GF-D8 (cell line): ENCODE measurements at places on chromosomes 16 and 17.
A peak's percentile ranks its signal among the peaks of the same experiment; 100 is the strongest.

- no peak for DNase-seq
Measured at GRCh38 chr16:79261481-79261940, 339.0 kb downstream of the MAF start.

- no peak for DNase-seq
Measured at GRCh38 chr17:29596811-29597210, 3.9 kb downstream of the ANKRD13B start.

DNA sequence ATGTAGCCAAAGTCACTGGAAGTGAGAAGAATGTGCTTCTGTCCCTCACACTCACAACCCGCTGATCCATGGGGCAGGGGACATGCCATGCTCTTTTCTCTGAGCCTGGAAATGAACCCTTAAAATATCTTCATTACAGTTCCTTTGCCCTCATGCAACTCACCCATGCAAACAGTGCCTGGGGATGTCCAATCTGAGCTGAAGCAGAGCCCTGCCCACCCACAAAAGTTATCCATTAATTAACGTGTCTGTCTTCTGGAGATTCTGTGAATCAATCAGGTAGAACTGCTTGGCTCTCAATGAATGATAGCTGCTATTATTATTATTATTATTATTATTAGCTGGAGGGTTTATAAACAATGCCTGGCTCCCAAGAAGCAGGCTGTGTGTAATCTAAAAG, 133.7 kb downstream of the USP31 start:
- DNase-seq = no peak

GRCh38 chr17:58399974-58400373, 17.4 kb downstream of the RNF43 start:
- no peak for DNase-seq

- no peak for DNase-seq
Measured at GRCh38 chr17:20284022-20284421, 183.3 kb downstream of the LGALS9B start.

GRCh38 chr16:26982422-26982821, 84.3 kb upstream of the C16orf82 start:
- no peak for DNase-seq

DNA sequence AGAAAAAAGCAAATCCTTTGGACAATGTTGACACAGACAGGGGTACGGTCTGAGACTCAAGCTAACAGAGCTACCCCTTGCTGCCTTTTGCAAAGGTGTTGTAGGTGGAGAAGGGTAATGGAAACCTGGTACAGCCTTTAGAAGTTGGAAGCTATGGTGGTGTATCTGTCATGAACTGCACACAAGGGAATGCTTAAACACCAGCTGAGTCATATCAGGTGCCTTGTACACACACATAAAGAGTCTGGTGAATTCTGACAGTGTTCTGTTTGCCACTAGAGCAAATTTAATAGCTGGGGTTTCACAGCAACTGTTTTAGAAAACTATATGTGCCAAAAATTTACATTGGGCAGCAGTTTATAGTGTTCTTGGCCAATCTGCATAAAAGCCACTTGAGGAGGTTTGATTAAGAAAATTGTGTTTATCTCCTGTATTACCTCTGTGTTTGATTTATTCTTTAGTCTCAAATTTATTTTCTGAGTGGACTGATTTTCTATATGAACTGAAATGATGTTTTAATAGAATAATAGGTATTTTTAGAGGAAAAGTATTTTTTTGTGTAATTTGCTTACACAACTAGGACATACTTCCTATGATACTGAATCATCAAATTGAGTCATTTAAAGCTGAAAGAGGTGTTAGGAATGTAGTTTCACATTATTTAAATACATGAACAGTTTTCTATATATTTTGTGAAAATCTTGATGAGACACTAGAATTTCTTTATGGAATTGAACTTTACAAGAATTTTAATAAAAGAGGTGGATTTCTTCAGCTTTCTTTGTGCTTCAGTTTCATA, 136.9 kb downstream of the MAP2K6 start:
- no peak for DNase-seq

DNA sequence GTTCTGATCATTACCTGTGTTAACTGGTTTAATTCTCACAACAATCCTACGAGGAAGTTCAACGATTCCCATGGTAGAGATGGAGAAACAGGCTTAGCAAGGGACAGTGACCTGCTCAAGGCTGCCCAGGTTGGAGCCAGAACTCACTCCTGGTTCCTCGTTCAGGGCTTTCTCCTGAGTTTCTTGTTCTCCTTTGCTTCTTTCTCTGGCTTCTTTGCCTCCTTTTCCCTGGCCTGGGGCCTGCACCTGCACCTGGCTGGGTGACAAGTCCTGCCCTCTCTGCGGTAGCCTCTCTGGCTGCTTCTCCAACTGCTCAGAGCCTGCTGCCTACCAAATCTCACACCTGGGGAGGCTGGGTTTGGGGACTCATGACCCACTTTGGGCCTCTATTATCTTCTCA, 2.8 kb downstream of the CCL22 start:
- no peak for DNase-seq

- peak; percentile 51 for DNase-seq
Measured at GRCh38 chr16:11219178-11219577, 36.8 kb downstream of the SOCS1 start.

- no peak for DNase-seq
Measured at GRCh38 chr17:28334666-28335200, 539 bp downstream of the IFT20 start.

DNA sequence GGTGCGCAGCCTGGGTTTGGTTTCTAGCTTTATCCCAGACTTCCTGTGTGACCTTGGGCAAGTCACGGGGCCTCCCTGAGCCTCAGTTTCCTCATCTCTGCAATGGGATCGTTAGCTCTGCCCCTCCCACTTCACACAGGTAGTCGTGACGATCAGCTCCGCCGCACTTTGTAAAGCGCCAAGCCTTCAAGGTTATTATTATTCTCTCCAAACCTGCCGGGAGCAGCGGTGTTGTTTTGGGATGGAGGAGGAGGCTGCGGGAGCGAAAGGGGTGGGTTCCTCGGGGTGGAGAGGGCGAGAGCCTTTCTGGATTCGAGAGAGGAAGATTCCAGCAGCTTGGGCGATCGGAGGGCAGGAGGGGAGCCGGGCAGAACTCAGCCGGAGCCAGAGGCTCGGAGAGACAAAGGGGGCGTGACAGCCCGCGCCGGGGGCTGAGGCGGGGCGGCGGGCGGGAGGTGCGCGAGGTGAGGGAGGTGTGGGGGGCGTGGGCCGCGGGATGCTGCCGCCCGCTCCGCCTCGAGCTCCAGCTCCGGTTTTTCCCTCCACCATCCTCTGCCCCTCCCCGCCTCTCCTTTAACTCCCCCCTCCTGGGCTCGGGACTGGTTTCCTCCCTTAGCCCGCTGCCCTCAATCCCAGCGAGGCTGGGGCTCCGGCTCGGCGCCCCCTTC, at the start of gene EFNB3:
Gene EFNB3, plus strand, starts transcription at position 602 of the 668 bp plus-strand sequence. CDS start 397 bp downstream, outside the sequence.
- no peak for DNase-seq

DNA sequence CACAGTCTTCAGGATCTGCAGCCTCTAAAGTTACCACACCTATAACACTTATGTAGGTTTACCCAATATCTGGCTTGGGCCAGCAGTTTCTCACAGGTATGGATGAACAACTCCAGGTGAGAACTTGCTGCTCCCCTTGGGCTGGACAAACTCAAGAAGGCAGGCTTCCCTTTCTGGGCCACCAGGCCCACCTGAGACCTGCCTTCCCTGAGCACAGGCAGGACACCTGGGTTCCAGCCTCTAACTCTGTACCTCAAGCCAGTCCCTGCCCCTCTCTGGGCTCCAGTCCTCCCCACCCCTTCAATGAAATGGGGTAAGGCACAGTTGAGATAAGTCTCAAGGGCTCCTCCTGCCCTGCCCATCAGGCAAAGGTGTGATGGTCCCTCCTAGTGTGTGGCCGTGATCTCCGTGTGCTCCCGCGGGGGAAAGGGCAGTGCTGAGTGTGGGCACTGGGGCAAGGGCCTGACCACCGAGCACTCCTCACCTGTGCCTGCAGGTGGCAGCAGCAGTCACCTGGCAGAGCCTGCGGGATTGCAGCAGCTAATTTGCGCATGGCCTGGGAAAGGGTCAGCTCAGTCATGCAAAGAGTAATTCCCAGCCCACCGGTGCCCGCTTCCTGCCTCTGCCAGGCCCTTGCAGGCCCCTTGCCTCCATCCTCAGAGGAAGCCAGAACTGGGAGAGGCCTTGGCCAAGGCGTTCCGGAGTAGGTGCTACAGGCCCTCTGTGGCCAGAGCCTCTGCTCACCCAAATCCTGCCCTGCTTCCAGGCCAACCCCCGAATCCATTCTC, 28.2 kb upstream of the ADGRG1 start:
- no peak for DNase-seq

GRCh38 chr17:57152967-57153528, 68.0 kb downstream of the AKAP1 start:
- no peak for DNase-seq

GRCh38 chr16:58656899-58657298, 27.3 kb upstream of the CNOT1 start:
- no peak for DNase-seq

- no peak for DNase-seq
Measured at GRCh38 chr17:11121341-11121985, 119.5 kb upstream of the SHISA6 start.

DNA sequence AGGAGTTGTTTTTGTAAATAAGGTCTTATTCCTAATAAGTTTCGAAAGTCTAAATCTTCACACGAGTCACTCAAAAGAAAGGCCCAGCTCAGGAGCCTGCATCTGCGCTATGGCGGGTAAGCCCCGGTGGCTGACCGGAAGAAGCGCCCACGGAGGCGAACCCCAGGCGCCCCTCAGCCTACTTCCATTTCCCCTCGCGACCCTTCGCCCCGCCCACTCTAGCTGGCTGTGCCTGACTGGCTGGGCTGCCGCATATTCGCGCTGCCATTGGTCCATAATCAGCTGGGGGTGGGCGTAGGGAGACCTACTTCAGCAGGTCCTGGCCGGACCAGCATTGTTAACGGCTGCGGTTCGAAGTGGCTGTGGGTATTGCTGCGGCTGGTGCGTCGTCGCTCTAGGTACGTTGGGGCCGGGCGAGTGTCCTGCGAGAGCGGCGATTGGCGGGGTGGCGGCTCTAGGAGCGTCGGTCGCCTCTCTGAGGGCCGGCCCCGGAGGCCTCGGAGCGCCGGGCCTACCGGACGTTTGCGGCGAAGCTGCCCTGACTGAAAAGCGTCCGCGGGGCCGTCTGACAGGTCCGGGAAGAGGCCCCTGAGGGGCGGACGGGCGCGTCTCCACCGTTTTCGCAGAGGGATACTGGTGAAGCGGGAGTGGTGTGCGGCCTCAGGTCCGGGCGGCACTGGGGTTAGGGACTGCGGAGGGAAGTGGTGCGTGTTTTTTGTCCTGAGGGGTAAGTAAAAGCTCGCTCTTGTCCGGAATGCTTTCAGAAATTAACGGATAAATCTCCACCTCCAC, at the start of gene ATF7IP2:
Gene ATF7IP2, plus strand, starts transcription at position 337 of the 792 bp plus-strand sequence. CDS start 44,560 bp downstream, outside the sequence.
- peak; percentile 61 for DNase-seq

DNA sequence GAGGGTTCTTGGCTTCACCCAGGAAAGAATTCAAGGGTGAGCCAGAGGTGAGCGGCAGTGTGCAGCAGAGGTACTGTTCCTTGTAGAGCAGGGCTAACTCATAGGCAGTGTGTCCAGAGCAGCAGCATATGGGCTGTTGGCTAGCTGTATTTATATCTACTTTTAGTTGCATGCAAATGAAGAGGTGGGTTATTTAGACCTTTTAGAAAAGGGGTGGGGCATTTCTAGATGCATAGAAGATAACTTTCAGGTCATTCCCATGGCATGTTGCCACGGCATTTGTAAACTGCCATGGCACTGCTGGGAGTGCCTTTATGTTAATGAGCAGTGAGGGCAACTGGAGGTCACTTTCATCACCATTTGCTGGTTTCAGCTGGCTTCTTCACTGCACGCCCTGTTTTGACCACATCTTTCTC, 141.0 kb downstream of the STX8 start:
- DNase-seq = no peak

DNA sequence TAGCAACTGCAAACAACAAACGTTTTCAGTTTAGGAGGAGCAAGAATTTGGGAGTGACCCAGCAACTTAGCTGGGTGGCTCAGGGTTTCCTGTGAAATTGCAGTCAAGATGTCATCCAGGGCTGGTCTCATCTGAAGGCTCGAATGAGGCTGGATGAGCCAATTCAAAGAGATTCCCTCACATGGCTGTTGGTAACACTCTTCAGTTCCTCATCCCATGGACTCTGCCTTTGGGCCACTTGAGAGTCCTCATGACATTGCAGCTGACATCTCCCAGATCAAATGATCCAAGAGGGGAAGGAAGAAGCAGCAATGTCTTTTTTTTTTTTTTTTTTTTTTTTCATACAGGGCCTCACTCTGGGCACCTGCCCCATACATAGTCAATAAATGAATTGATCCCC, 26.3 kb downstream of the UBALD1 start:
- DNase-seq = no peak

GRCh38 chr17:31388351-31388750, 3.1 kb upstream of the RAB11FIP4 start:
- no peak for DNase-seq

- no peak for DNase-seq
Measured at GRCh38 chr16:53836142-53836541, 132.2 kb downstream of the FTO start.

GRCh38 chr17:4005296-4006164, 41.3 kb upstream of the ATP2A3 start:
- DNase-seq = no peak

DNA sequence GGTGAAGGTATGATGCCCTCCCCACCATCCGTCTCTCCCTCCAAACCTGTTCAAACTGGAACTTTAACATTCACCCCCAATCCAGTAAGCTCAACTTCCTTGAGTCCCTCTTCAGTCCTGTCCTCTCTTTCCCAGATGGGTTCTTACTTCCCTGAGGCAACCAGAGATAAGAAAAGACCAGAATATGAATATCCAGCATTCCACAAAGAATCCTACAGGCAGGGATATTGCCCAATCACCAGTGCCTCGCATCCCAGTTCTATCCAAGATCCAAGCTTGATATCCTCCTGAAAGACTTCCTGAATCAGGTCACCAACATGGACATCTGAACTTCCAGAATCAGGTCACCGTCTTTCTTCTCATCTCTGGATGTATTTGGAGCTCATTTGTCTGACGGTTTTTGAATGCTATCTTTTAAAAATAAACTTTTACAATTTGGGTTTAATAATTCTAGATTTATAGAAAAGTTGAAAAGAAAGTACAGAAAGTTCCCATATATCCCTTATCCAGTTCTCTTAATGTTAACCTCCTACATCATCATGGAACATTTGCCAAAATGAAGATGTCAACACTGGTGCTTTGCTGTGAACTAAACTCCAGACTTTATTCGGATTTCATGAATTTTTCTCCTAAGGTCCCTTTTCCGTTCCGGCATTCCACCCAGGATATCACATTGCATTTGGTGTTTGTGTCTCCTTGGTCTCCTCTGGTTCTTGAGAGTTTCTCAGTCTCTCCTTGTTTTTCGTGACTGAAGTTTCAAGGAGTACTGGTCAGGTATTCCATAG, 13.7 kb upstream of the COL1A1 start:
- no peak for DNase-seq
